Activated T-helper 2 cell treated with anti-CD3 and anti-CD28 coated beads, Interferon-gamma antibody, Interleukin-2, Interleukin-4, amounts not matched to agents 10 μg/mL and 5 μg/mL and 100 μg/mL, durations not matched to agents 14 hours and 24 hours and 36 hours (primary cell): ENCODE measurements at places on chromosomes 5 and 9.

GRCh38 chr5:127892467-127893207 lies 189.4 kb downstream of the CCDC192 start:
- DNase-seq: no peak

- DNase-seq: no peak
Observed at GRCh38 chr9:125911861-125912644, 164.9 kb downstream of the PBX3 start.

DNA sequence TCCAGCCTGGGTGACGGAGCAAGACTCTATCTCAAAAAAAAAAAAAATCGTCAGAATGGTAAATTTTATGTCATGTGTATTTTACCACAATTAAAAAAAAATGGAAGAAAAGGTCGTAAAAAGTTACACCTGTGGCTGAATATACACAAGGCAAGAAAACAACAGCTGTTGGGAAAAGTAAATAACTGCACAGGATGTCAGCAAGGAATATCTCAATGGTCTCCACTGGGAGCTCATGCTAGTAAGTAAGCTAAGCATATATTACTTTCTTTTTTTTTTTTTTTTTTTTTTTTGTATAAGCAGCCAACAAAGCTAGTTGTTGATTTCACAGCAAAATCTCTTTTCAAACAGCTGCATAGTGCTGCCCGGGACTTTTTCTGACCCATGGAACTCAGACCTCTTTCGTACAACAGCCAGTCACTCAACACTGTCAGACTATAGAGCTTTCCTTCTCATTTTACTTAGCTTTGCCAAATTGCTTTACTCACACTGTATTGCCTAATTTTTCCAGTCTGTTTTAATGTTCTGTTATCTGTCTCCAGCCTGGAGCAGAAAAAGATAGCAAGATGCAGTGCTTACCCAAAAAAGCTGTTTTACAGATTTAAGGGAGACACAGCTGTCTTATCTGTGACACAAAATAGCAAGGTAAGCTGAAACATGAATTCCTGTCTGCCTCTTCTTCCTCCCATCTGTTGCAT lies 175.9 kb downstream of the ENC1 start:
- DNase-seq: no peak

- no peak for DNase-seq
Observed at GRCh38 chr5:115542086-115542485, 2.5 kb downstream of the FEM1C start.

- DNase-seq: no peak
Observed at GRCh38 chr9:125088752-125089151, 54.6 kb downstream of the SCAI start.

GRCh38 chr9:36337002-36337401 lies 63.1 kb downstream of the RNF38 start:
- no peak for DNase-seq

DNA sequence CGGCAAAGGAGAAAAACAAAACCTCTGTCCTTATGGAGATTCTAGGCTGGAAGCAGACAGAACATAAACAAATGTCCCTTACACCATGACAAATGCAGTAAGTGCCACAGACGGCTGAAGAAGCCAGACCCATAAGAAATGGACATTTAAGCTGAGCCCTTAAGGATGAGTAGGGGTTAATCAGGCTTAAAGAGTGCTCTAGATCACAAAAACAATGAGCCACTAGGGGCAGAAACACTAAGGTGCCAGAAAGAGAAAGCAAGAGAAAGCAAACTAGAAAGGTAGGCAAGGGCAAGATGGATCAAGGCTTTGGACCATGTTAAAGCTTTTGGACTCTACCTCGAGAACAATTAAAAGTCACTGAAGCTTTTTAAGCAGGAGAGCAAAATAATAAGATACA lies 326.9 kb upstream of the WWC1 start:
- no peak for DNase-seq

- DNase-seq: no peak
Observed at GRCh38 chr5:115850744-115851416, 9.1 kb downstream of the AP3S1 start.

GRCh38 chr9:126933334-126933980 lies 18.9 kb downstream of the RALGPS1 start:
- no peak for DNase-seq

GRCh38 chr5:180807654-180808414 lies 5.2 kb upstream of the MGAT1 start:
- no peak for DNase-seq

DNA sequence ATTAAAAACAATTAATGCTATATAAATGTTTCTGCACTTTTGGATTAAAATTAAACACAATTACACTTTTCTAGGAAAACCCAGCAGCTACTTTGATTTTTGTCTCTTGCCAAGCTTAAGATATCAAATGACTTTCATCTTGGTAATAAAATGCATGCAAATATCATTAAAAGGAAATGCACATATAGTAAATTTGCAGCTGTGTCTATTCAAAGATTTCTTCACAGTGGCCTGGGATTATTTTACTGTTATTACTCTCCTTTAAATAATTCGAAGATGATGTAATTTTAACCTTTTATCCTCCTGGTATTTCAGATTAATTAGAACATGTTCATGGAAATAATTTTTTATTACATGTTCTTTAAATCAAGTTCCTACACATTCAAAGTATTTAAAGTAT lies 529.5 kb upstream of the RGMB start:
- no peak for DNase-seq

GRCh38 chr5:2032432-2032831 lies 149.7 kb upstream of the IRX4 start:
- DNase-seq: no peak

DNA sequence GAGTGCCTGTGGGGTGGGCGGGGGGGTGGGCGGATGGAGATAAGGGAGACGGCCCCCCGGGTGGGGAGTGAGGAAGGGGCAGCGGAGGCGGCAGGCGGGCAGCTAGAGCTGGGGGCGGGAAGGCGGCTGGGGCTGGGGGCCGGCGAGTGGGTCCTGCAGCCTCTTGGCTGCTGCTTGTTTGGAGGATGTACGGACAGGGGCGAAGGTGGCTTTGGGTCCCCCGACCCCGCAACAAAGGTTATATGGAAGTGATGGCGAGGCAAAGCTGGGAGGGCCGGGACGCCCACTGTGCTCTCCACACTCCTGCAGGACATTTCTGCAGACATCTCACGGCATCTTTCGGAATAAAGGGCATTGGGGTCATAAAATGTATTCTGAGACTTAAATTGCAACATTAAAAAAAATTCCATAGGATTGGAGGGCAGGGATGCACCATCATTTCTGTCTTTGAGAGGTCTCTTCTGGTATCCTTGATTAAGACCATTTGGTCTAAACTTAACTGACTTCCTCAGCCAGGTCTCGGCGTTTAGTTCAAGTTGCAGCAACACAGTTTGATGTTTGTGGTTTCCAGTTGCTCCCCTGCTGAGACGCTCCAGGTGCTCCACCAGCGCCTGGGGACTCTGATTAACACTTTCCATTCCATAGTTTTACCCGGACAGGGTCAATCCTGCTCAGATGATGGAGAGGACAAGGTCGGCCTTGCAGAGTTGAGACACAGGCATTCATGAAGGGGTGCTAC lies 101.6 kb upstream of the SSBP2 start:
- no peak for DNase-seq

- no peak for DNase-seq
Observed at GRCh38 chr5:101687349-101687985, 608.6 kb downstream of the SLCO4C1 start.

GRCh38 chr9:137436761-137437600 lies 4.2 kb downstream of the ENTPD8 start:
- no peak for DNase-seq

- no peak for DNase-seq
Observed at GRCh38 chr5:142592365-142592764, 93.5 kb downstream of the FGF1 start.

DNA sequence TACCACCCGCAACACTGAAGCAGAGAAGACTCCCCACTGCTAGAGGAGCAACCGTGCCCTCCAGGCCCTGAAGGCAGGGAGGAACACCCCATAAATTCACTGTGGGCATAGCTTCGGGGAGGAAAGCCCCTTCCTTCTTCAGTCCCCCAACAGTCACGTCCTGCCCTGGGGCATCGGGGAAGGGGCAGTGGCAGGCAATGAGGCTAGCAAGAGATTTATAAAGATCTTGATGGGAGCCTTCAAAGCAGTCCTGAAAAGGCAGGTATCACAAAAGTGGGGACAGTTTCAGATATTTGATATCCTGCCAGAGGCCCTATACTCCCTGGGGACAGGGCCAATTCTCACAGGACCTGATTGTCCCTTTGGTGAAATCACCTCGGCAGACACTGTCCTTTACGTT lies 16.9 kb upstream of the TRIM14 start:
- no peak for DNase-seq

DNA sequence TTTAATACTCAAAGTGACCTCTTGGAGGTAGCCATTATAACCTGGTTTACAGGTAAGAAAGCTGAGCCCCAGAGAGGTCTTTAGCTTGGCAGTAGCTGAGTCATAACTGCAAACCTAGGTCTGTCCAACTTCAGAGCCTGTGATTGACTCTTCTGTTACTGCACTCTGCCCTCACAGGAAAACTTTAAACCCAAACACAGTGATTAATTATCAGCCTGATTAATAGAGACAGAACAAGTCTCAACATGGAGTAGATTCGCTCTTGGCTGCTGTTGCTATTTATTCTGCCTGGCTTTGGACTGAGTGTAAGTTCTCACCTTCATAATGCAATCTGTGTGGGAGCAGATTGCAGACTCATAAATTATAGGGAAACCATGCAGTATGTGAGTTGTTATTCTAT lies 27.4 kb upstream of the TXN start:
- no peak for DNase-seq

DNA sequence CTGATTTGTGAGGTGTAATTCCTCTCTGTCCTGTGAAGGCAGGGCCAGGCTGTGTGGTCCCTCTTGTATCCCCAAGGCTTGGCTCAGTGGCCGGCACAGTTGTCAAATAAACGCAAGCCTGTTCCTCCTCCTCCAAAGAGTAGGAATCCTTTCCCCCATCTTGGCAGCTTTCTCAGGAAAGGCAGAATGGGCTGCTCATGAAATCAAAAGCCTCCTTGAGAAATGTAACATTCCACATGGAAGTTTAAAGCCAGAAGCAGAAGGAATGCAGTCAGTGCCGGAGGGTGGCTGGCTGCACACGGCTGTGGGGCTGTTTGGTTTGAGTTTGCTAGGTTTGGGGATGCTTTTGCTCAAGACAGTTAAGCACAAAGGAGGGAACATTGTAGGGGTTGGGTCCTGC lies 34.5 kb upstream of the MED10 start:
- DNase-seq: no peak

DNA sequence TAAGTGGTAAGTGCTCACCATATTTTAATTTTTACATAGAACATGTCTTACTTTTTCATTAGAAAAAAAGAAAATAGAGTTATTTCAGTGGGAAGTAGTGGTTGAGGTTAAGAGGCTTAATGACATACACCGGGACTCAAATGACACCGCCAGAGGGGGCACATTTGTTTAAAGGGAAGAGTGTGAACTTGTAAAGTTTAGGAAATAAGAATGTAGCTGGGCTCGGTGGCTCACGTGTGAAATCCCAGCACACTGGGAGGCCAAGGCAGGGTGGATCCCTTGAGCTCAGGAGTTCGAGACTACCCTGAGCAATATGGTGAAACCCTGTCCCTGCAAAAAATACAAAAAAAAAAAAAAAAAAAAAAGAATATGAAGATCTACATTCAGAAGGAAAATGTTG lies 43.4 kb upstream of the TNFAIP8 start:
- DNase-seq: no peak

GRCh38 chr9:74479711-74480110 lies 17.4 kb upstream of the RORB start:
- DNase-seq: no peak

- no peak for DNase-seq
Observed at GRCh38 chr5:152465140-152465539, 60.1 kb upstream of the NMUR2 start.

DNA sequence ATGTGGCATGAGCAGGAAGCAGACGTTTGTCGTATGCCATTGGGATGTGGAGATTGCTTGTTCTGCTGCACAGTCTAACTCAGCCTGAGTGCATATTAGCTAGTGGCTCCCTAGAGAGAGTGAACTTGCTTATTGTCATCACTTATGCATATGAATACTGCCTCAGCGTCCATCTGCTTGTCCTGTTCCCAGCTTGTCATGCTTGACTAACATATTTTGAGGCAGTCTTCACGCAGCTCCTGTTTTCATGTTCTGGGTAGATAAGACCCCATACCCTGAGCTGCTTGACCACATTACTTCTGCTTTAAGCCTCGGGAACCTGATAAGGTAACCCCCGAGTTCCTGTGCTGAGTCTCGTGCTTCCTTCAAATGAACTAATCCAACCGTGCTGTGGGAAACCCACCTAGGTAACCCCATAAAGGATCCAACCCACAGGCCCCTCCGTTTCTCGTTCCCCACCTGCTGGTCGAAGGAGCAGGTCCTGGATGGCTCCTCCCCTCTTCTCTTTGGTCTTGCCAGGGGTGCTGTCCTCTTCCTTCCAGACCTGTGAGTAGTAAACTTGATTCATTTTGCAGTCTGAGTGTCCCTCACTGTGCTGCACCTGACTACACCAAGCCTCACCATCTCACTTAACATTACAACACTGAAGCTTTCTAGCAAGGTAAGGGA lies 25.0 kb downstream of the ANKRD33B start:
- DNase-seq: no peak

GRCh38 chr5:113984928-113985327 lies 376.9 kb upstream of the KCNN2 start:
- DNase-seq: no peak

- DNase-seq: no peak
Observed at GRCh38 chr9:4510546-4511322, 20.5 kb downstream of the SLC1A1 start.

DNA sequence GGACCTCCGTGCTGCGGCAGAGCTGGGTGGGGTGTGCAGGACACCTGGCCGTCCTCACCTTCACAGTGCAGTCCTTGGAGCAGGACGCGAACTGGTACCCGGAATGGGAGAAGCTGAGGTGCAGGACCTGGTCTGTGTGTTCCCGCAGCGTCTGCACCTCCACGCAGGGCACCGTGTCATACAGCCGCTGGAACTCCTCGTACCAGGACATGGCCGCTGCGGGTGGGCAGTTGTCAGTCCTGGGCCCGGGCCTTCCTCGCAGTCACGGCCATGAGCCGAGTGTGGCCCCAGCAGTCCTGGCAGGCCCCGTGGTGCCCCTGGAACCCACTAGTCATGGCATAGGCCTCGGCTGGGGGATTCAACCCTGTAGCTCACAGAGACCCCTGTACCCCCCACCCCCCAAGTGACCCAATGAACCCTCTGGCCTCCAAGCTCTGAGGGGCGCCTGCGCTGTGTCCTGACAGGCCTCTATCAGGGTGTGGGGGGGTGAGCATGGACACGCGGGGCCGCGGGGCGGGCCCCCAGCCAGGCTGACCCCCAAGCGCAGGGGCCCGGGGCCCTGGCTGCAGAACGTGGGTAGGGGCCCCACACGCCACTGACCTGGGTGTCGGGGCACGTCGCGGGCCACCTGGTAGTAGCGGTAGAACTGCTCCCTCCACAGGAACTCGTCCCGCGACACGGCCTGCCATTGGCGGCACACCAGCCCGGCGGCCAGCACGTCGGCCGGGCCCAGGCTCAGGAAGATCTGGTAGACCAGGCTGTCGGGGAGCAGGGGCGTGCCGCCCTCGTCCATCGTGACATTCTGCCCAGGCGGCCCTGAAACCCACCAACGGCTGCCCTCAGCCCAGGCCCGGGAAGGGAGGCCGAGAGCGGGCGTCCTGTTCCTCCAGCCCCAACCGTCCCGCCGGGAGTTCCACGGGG lies 987 bp downstream of the FBXW5 start:
- peak; percentile 49 for DNase-seq

GRCh38 chr5:169801324-169801777 lies 164.3 kb downstream of the DOCK2 start:
- no peak for DNase-seq

- no peak for DNase-seq
Observed at GRCh38 chr5:85843535-85843934, 774.2 kb upstream of the COX7C start.

- DNase-seq: no peak
Observed at GRCh38 chr9:81832571-81833285, 95.5 kb upstream of the SPATA31D4 start.

GRCh38 chr9:99023231-99023630 lies 79.5 kb downstream of the COL15A1 start:
- no peak for DNase-seq
